ENCODE measurements at places on chromosomes 2 and 18.

GRCh38 chr2:199382091-199382490, 75.6 kb downstream of the SATB2 start:
- peak; percentile 42 for DNase-seq

DNA sequence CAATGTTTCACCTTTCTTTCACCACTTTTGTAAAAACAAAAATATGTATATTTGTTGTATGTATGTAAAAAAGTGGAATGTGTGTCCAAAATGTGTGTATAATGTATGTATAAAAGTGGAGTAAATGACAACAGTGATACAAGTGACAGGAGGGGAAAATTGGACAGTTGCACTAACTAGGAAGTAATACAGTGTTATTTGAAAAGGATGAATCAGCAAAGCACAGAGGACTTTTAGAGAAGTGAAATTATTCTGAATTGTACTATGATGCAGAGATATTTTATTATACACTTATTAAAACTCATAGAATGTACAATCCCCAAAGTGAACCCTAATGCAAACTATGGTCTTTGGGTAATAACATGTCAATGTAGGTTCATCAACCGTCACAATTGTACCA, 331.3 kb upstream of the CNTNAP5 start:
- DNase-seq: no peak

GRCh38 chr2:11811036-11811654, 64.7 kb downstream of the LPIN1 start:
- no peak for DNase-seq

- DNase-seq: no peak
Measured at GRCh38 chr2:121698318-121698930, 38.3 kb downstream of the NIFK start.

GRCh38 chr2:27720004-27720551, 51.4 kb upstream of the MRPL33 start:
- DNase-seq: peak; percentile 88
